ENCODE measurements at places on chromosomes 7 and 10.

DNA sequence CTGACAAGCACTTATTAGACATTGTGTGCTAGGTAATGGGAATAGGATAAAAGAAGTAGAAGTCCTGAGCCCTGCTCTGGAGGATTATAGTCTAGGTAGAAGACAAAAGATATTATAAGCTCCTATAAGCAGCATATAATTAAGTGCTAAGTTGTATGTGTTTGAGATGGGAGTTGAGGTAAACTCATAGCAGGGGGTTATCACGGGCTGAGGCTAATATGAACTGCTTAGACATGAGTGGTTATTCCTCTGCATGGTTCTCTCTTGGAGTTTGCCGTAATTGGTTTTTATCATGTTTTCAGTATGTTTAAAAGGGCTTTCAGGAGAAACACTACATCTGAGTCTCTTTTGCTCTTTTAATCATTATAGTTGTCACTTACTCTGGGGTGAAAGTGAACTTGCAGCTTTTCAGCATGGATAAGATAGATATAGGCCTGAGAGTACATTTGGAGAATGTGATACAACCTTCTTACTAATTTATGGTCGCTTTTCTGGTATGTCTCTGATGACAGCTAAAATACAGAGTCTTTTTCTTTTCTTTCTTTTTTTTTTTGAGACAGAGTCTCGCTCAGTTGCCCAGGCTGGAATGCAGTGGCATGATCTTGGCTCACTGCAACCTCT is 39.0 kb downstream of the SMNDC1 start:
- DNase-seq: no peak

DNA sequence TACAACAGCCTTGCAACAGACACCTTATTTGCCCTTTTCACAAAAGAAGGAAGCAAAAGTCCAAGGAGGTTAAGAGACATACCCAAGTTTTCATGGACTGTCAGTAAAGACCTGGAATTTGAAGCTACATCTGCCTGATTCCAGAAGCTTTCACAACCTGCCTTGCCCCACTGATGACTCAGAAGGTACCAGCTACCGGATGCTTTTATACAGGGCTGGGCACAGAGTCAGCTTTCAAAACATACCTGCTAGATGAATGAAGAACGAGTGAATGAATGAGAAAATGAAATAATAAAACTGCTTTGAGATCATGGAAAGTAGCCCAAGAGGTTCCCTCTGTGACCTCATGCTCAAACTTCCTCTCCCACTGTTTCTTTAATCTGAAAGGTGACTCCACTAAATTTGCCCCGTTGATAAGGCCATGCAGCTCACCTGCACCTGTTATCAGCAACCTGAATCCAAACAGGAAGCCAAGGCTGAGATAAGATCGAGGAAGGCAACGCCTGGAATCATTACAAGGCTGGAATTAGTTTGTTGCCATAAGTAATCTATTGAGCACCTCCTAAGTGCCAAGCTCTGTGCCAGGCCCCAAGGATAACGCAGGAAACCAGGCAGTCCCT is 151.5 kb downstream of the WDR11 start:
- DNase-seq: no peak

- DNase-seq: no peak
Observed at GRCh38 chr10:98655492-98655891, 208.8 kb upstream of the HPS1 start.

DNA sequence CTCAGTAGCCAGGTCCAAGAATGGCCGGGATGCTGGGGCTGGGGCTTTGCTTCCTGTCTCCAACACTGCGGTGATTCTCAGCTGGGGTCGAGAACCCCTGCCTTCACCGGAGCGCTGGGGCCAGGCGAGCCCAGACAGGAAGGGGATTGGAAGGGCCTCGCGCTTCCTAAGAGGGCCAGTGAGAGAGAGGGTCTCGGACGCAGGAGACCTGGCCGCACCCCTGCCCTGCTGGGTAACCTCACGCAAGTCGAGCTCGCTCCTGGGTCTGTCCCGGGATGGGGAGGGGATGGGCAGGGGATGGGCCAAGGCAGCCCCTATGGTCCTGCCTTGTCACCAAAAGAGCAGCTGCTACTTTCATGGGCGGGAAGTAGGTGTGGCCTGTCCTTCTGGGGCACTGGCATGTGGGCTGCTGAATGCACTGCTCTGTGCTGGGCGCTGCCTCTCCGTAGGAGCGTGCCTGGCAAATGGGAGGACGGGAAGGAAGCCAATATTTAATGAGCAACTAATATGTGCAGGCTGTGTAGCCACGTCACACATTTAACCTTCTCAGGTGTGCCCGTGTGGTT is 20.0 kb downstream of the KCNK18 start:
- DNase-seq: no peak

DNA sequence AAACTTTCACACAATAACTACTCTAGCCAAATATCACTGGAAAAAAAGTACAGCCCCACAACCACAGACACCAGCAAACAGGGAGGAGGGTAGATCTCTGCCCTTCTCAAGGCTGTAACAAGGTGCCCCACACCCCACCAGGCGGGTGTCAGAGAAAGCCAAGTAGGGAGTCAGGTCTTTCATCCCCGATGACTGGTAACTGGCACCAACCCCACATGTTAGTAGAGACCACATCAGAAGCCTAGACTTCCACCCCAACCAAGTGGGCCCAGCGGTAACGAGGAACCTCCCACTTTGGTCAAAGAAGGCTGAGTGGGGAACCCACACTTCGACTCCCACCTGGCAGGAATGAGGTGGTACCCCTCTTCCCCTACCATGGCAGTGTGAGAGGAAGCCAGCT is 16.4 kb upstream of the RUFY2 start:
- no peak for DNase-seq

- DNase-seq: no peak
Observed at GRCh38 chr10:52376694-52377354, 62.7 kb downstream of the DKK1 start.

DNA sequence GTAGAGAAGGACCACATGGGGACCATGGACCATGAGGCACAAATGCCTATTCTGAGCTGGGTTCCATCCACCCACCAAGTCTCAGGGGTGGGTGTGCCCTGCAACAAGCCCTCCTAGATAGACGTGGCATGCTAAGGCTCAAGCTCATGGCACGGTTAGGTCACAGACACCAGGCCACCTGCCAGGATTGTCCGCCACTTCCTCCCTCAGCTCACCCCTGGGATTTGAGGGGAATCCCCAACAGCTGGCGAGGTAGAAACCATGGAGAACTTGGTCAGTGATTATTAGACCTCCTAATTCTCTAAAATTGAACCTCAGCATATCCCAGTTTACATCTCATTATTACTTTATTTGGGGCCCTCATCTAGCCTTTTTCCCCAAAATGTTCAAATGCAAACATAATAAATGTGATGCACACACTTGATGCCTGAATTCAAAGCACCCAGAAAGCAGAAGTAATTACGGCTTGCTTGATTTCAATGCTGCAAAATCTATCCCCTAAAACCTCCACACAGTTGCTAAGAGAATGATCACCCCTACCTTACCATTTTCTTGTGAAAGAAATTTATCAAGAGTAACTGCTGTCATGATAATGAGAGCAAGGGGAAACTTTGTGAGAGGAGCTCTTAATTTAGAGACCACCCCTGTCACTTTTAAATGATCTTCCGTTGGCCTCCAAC is 366.6 kb upstream of the PFKP start:
- no peak for DNase-seq

- peak; percentile 76 for DNase-seq
Observed at GRCh38 chr10:48496831-48497779, 107.8 kb downstream of the ARHGAP22 start.

DNA sequence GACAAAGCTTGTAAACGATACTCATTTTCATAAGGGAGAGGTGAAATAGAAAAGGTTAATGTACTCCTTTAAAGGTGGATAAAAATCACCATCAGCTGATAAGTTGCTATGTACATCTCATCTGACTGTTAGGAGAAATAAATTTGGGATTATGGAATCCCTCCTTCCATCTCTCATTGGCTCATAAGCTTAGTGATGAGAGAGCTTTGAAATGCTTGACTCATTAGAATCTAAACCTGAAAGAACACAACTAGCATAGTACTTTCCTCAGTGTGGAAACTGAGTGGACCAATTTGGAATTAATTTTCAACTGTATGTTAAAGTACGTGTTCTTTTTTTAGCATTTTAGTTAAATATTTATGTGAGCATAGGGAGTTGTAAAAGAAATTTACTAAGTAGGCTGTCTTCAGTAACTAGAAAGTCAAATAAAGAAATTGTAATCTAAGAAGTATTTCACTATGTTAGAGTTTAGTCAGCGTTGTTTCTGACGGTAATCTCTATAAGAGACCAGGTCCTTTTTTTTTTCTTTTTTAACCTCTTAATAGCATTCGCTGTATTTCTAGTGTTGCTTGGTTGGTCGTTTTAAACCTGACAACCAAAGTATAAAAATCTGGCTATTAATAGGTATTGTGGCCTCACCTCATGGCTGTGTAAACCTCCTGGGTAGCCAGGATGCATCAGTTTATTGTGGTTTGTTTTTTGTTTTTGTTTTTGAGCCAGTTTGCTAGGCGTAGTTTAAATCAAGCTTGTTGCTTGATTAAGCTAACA is 34.4 kb downstream of the FHIP2A start:
- DNase-seq: peak; percentile 36

- no peak for DNase-seq
Observed at GRCh38 chr7:73841689-73842066, 638 bp downstream of the METTL27 start.

- no peak for DNase-seq
Observed at GRCh38 chr7:27115221-27116026, 12.9 kb upstream of the HOXA2 start.

GRCh38 chr7:45114926-45115325 is 3.4 kb upstream of the TBRG4 start:
- no peak for DNase-seq

DNA sequence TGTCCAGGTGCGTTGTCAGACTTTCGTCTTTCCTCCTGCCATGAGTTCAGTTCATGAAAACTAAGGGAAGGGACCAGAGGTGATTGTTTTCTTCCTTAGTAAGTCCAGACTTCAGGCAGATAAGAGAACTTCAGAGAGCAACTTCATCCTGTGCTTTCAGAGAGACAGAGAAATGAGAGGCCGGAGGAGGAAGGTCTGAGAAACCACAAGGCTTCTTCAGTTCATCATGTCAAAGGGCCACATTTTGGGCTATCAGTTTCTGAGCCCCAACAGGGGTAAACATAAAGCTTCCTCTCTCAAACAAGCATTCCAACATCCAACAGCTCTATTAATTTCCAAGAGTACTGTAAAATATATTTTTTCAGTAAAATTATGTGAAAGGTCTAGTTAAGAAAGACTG is 668.4 kb upstream of the NRP1 start:
- no peak for DNase-seq
